NCI-H146 (cell line): ENCODE measurements at places on chromosomes 16 and 17.

GRCh38 chr17:77371888-77372443 is 231.2 kb downstream of the SEC14L1 start:
- no peak for DNase-seq

GRCh38 chr17:73733517-73733916 is 89.3 kb upstream of the SDK2 start:
- DNase-seq: no peak

GRCh38 chr16:11963706-11964105 is 1.3 kb upstream of the TNFRSF17 start:
- no peak for DNase-seq

DNA sequence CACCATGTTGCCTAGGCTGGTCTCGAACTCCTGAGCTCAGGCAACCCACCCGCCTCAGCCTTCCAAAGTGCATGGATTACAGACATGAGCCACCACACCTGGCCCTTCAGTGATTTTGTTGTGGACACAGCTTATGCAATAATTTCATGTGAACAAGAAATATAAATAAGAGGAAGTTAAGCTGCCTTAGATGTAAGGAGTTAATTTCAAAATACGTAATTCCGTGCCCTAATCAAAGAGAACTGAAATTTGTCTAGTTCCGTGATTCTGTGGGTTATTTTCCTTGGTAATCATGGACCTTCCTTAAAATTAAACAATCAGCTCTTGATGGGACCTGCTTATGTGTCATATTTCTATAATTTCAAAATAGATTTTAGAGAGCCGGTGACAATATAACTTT is 11.9 kb downstream of the TVP23A start:
- no peak for DNase-seq

DNA sequence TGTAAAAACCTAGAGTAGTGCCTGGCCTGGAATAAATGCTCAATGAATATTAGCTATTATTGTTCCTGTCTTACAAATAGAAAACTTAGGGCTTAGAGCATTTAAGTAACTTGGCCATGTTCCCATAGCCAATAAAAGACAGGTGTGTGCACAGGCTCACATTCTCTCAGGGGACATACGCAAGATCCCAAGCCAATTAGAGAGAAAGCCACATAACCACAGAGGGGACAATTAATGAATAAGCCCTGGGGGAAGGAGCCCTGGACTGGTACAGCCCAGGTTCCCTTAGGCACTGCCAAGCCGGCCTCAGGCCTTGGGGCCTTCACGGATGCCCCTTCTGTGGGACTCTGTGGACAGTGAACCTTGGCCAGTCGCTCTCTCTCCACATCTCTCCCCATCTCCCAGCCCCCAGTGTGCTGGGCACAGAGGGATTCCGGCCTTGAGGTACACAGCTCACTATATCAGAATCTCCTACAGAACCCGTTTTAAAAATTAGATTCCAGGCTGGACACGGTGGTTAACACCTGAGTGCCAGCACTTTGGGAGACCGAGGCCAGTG is 27.3 kb upstream of the ABCC12 start:
- no peak for DNase-seq

GRCh38 chr16:89315791-89316581 is 98.5 kb downstream of the ZNF778 start:
- no peak for DNase-seq

GRCh38 chr17:77145612-77146245 is 5.0 kb downstream of the SEC14L1 start:
- DNase-seq: no peak

GRCh38 chr17:60464343-60464742 is 42.1 kb downstream of the CHCT1 start:
- no peak for DNase-seq

DNA sequence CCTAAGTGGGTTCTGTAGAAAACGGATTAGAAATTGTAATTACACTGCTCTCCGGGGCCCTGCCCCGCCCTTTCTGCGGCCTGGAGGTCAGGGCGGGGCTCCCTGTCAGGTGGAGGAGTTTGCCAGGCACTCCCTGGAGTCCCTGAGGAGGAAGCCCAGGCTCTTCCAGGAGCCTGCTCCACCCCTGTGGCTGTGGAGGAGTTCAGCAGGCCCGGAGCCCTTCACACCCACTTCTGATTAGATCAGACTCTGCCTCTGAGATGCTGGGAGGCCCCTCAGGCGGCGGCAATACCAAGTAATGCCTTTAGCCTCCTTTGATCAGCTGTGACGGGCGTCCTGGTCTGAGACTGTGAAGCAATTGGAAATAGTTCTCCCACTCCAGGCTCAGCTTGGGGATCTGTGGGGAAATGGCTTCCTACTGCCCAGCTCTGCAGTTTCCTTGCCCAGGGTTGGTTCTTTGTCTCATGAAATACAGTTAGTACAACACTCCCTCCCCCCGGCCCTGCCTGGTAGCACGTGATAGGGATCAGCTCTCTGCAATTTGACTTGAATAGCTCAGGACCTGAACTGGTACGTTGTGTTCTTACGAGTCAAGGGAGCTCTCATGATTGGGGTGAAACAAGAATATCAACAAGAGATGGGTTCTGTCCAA is 22.3 kb downstream of the BAIAP2 start:
- no peak for DNase-seq

- no peak for DNase-seq
Observed at GRCh38 chr17:45224671-45225050, 3.0 kb downstream of the FMNL1 start.

GRCh38 chr17:44915862-44916780 is 821 bp upstream of the GFAP start:
- no peak for DNase-seq

DNA sequence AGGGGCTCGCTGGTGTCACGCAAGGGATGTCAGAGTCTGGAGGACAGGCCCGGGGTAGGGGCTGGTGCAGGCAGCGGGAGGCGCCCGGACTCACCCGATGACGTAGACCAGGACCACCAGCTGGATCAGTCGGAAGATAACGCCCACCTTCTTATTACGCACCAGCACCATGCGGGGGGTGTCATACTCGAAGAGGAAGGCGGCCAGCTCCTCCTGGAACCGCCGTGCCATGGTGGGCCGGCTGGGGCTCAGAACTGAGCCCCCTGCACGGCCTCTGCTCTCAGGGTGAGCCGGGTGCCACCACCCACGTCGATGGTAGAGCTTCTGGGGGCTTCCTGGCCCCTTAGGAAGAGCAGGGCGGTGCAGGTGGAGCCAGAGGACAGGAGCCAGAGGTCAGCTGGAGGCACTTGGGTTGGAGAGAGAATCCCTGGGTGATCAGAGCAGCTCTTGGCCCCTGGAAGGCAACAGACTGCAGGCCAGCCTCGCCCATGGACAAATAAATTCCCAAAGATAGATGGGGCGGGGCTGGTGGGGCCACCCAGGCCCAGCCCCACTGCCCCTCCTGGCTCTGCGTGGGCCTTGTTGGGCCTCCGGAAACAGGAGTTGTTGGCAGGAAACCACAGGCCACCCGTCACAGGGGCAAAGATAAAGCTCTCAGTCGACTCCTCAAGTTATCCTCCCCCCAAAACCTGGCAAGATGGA is at the start of gene P2RX1:
Gene P2RX1 (minus strand): TSS at position 471 of the 702 bp plus-strand sequence. CDS start 240 bp downstream, at position 231.
- no peak for DNase-seq

GRCh38 chr17:1562176-1562643 is 382 bp downstream of the PITPNA start:
- peak; percentile 67 for DNase-seq

- DNase-seq: no peak
Observed at GRCh38 chr17:50499721-50500120, 8.5 kb upstream of the MYCBPAP start.
